ENCODE measurements at places on chromosomes 5 and 9.

GRCh38 chr9:106846857-106847256 lies 16.1 kb upstream of the ZNF462 start:
- DNase-seq = no peak

DNA sequence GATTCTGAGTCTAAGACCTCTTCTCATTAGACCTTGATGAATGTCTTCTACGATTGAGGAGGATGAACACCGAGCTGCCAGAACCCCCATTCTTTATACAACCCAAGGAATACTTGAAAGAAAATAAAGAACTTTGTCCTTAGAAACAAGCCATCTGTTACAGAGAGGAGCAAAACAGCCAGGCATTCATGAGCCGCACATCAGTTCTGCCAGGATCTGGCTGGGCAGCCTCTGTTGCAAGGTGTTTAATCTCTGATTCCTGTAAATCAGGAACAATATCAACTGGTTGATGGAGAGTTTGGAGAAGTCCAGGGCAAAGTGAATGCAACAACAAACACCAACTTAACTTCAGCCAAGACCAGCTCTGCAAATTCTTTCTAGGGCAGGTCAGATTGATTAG lies 165.5 kb upstream of the DMAC1 start:
- DNase-seq = no peak

GRCh38 chr9:128102861-128103588 lies 24.5 kb downstream of the PTGES2 start:
- no peak for DNase-seq

DNA sequence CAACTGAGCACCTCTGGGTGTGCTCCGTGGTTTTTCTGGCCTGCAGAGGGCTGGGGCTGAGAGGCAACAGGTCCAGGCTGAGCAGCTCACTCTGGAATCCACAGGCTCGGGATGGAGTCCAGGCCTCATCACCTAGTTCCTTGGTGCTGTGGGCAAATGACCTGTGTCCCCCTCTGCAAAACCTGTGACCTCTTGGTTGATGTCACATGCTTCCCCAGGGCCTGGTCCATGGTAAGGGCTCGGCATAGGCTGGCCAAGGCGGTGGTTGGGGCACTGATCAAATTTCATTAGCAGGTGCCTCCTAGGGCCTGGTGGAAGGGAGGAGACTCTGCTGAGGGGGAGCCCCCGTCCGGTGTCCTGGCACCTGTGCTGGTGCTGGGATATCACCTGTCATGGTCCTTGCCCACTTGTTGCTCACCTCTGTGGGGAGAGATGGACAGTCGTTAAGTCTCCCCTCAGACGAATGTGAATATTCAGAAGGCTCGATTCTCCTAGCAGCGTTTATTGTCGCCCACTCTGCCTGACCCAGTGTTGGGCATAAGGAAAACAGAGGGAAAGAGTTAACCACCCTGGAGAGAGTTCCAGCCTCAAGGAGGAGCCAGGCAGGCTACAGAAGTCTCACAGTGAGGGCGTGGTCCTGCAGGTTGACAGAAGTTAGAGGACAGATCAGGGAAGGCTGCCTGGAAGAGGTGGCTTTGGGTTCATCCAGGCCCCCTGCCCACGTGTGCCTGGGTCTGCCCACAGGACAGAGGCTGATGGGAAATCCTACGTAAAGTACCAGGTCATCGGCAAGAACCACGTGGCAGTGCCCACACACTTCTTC lies 3.5 kb downstream of the ENDOG start:
- DNase-seq = peak; percentile 10

DNA sequence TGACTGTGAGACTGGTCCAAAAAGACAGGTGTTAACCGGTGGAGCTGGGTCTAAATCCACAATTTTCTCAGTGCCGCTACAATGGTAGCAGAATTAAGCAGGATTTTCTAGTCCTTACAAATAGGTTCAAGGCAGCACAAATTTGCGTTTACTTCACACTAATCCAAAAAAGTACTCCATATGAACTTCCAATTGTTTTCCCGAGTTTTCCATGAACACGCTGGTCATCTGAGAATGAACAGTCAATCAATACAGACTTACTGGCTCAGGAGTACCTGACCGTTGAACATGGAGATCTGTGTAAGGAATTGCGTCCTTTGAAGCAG lies 709 bp downstream of the SLC35D2 start:
- DNase-seq = no peak

- DNase-seq = no peak
Measured at GRCh38 chr5:1432296-1432695, 12.9 kb downstream of the SLC6A3 start.

GRCh38 chr9:132241483-132241839 lies 79.6 kb downstream of the NTNG2 start:
- no peak for DNase-seq

DNA sequence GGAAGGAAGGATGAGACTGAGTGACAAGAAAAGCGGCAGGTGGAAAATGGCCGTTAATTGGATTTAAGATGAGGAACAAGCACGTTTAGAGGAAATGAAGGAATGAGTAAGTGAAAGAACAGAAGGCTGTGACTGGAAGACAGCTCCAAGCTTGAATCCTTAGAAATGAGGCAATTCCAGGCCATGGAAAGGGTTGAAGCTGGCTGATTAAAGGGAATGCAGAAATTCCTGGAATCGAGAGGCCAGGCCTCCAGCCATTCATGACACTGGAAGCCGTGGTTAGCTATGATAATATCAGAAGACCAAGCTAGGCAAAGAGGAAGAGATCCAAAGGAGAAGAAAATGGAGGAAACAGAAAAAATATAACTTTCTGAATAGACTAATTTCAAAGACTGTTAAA lies 84.2 kb downstream of the ARL15 start:
- no peak for DNase-seq

- no peak for DNase-seq
Measured at GRCh38 chr5:81450940-81451339, 57.0 kb upstream of the ACOT12 start.

DNA sequence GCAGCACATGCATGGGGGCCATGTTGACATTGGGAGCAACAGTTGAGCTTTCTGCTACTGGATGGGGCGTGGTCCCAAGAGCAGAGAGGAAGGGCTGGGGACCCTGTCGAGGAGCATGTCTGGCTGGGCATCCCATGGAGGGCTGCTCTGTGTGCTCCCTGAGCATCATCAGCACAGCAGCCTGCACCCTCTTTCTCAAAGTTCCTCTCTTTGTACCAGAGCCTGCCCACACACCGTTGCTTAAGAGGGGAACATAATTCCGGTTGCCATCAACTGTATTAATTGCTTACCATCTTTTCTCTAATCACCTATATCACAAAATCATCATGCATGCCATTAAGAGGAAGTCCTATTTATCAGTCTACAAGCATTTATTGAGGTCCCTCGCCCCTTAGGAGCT lies 55.2 kb upstream of the DIRAS2 start:
- no peak for DNase-seq
